ENCODE measurements at places on chromosomes 2 and 18. TPM values are rescaled to one million over a fixed set of nuclear protein-coding genes. Genes with fewer than 3 reads are reported as not detected.

The DOK6 gene
- 0.35 TPM for total RNA-seq

- no peak for DNase-seq
Measured at GRCh38 chr2:62305421-62306176, 109.7 kb downstream of the B3GNT2 start.

GRCh38 chr2:210172219-210172575 is 988 bp upstream of the KANSL1L start:
- DNase-seq, result no peak

The RSAD2 gene
- total RNA-seq, result 0.10 TPM

DNA sequence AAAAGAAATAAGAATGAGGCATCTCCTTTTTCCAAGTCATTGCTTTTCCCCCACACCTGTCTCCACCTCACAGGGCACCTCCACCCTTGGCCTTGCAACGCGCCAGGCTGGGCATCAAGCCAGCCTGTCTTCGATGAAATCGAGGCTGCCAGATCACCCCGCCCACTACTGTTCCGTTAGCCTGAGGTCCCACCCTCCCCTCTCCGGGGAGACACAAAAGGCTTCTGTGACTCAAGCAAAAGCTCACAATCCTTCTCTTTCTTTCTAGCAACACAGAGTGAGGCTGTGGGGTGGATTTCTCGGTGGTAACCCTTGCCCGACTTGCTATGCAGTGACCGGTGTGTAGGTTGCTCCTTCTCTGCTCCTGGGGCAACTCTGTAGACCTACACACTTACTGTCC is 9.9 kb downstream of the TNP1 start:
- no peak for DNase-seq

- DNase-seq, result no peak
Measured at GRCh38 chr2:184830531-184830930, 232.2 kb downstream of the ZNF804A start.
